Activated T-cell treated with anti-CD3 and anti-CD28 coated beads, Interleukin-2, amount 50 U/mL, for 1 hour (primary cell): ENCODE measurements at places on chromosomes 1 and 21.

DNA sequence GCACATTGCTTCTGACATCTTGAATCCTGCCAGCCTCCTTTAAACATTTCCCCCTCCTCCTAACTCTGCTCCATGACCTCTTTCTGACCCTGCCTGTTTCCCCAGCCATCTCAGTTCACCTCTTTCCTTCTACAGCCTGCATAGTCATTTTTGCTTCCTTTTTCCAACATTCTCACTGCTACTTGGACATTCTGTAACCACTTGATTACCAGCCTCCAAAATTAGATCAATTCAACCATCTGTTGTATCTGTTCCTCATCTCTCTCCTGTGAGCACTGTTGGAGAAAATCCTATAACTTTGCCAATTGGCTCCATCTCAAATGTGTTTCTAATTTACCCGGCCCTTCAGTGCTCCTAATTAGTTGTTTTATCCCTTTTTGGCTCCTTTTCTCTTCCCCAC is 27.5 kb upstream of the GPR88 start:
- DNase-seq = no peak

GRCh38 chr1:186050360-186050759 is 316.2 kb downstream of the HMCN1 start:
- no peak for DNase-seq

GRCh38 chr1:160077486-160077885 is 3.9 kb upstream of the KCNJ9 start:
- DNase-seq = no peak

- no peak for DNase-seq
Measured at GRCh38 chr1:3915551-3916121, 15.6 kb upstream of the C1orf174 start.

- DNase-seq = no peak
Measured at GRCh38 chr1:67285780-67286488, 21.7 kb upstream of the IL12RB2 start.

DNA sequence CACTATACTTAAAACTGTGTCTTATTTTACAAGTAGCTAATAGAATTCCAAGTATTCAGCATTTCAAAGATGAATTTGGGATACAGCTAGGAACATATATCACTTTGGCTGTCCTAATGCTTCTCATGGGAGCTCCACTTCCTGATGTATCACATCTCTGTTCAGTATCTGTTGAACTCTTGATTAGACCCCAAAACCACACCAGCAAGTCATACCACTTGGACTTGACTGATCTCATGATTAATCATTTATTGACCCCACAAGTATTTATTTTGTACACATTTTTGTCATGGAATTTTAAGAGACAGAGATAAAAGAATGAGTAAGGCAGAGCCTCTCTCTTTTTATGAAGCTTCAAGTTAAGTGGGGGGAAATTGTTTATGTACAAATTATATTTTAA is 30.0 kb downstream of the TMPRSS15 start:
- no peak for DNase-seq

- DNase-seq = no peak
Measured at GRCh38 chr1:100950781-100951180, 54.9 kb downstream of the SLC30A7 start.

DNA sequence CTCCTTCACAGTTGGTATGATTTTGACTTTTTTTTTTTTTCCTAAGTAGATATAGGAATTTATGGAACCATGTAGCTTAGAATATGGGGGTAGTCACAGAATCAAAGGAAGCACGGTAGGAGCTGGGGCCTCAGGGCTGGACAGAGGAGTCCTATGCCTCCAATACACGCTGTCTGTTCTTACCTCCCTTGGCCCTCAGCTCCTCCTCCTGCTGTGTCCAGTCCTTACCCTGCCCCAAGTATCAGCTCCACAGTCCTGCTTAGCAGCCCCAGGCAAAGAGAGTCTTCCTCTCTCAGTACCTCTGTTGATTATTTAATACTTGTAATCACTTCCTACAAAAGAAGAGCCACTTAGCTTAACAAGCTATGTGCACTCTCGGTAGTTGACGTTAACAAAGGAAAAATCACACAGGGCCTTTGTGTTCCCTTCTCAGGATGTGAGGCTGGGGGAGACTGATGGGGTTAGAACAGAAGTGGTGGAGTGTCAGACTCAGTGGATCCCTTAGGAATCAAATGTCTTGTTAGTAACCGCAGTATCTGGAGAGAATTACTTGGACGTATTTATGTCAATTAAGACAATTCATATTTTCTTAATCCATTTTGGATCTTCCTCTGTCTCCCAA is 292.3 kb downstream of the HHAT start:
- no peak for DNase-seq

DNA sequence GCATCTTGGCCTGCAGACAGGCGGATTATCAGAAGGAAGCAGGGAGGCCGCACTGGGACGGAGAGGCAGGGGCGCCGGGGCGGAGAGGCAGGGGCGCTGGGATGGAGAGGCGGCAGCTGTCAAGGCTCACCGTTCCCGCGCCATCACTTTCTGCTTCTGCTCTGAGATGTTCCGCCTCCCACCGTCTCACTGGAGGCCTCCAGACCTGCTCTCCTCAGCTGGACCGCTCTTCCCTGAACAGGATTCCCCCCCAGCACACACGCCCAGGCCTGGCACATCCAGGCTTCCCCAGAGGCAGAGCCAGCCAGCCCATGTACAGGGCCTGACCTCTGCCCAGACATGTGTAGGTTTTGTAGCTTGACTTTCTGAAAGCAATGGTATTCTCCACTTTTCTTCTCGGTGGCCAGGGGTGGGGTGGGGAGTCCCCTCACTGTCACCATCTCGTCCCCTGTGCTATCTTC is 84.1 kb downstream of the RIPK4 start:
- no peak for DNase-seq

GRCh38 chr1:163275222-163275621 is 46.5 kb upstream of the NUF2 start:
- DNase-seq = no peak

DNA sequence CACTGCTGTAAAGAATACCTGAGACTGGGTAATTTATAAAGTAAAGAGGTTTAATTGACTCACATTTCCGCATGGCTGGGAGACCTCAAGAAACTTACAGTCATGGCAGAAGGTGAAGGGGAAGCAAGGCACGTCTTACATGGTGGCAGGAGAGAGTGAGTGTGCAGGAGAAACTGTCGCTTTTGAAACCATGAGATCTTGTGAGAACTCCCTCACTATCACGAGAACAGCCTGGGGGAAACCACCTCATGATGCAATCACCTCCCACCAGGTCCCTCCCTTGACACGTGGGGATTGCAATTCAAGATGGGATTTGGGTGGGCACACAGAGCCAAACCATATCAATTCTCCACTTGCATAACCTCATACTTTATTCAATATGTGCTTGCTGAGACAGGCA is 76.6 kb downstream of the GIPC2 start:
- no peak for DNase-seq

- DNase-seq = no peak
Measured at GRCh38 chr1:7733276-7733675, 37.8 kb upstream of the VAMP3 start.
